Mucosa of descending colon (tissue), 3 donors: ENCODE measurements at places on chromosomes 3 and 15.

GRCh38 chr3:156997351-156997750 lies 162.6 kb downstream of the CCNL1 start:
- no peak for DNase-seq

- DNase-seq, result no peak
These were observed 12.4 kb downstream of the GYG1 start for GRCh38 chr3:149003653-149004305.

DNA sequence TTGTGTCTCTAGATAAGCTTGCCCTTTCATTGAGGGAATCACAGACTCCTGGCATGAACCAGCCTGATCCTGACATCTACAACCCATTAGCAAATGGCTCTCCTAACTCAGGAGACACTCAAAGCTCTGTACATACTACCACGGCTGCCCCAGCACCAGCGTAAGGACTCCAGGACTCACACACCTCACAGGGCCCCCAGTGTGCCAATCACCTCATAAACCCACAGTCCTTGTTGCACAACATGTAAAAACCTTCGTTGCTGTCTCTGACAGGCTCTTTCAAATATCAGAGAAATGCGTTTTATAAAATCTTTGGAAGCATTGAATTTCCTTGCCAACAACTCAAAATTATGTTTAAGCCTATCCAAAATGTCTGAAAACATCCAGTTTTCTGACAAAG lies 7.3 kb downstream of the FYCO1 start:
- DNase-seq, result no peak

GRCh38 chr3:117630469-117630868 lies 920.9 kb downstream of the TUSC7 start:
- no peak for DNase-seq

DNA sequence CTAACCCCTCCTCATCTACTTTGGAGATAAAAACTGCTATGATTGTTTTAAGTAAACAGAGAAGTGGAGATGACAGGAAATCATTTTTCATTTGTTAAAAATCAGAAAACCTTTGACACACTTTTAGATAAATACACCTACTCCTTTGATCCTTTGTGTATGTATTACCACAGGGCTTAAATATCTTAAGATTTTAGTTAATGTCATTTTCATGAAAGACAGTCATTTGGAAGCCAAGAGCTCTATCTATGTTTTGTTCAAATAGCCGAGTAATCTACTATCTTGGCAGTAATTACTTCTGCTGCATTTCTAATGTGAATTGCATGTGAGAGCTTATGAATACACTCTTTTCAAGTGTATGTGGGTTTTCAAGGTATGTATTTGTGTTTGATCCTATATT lies 2.0 kb downstream of the ARPP21 start:
- DNase-seq, result no peak

DNA sequence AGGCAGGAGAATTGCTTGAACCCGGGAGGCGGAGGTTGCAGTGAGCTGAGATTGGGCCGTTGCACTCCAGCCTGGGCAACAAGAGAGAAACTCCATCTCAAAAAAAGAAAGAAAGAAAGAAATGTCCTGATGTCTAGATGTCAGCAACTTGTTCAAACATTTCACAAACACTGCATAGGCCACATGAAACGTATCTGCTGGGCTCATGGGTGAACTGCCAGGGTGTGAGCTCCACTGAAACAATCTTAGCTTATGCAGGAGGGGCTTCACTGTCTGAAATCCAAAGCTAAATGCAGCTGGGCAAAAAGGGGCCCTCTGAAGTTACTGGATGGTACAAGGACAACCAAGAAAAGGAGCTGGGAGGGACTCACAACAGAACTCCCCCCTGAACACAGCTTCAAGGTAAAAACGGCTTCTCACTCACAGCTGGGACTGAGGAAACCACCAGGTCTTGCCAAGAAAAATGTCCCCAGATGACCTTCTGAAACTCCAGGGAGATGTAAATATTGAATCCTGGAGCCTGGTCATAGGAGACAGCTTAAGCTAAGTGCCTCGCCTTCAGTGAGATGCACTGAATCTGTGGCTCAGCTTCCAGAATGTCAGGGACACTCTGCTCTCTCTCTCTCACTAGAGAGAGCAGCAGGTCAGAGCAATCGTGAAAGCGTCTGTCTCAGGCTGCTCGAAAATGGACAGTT lies 31.9 kb downstream of the SEC61A1 start:
- no peak for DNase-seq

DNA sequence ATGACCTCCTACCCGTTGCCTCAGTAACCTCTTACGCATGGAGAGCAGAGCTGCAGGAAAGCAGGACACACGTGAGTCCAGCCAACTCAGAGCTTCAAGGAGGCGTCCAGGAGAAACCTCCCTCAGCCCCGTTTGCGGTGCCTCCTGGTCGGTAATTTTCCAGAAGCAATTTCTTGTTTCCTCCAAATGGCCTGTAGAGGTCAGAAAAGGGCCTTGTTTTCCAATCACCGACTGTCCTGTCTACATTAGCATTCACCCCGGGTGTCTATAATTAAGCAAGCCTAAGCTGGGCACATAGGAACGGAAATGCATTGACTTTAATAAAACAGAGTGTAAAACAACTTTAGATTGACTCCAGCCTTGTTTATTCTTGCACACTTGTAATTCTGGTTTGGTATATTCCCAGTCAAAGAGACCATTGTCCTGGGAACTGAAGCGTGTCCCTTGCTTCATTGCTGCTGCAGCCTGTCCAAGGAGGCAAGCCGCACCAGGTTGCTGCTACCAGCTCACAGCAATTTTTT lies 836.2 kb downstream of the AGBL1 start:
- DNase-seq, result no peak

DNA sequence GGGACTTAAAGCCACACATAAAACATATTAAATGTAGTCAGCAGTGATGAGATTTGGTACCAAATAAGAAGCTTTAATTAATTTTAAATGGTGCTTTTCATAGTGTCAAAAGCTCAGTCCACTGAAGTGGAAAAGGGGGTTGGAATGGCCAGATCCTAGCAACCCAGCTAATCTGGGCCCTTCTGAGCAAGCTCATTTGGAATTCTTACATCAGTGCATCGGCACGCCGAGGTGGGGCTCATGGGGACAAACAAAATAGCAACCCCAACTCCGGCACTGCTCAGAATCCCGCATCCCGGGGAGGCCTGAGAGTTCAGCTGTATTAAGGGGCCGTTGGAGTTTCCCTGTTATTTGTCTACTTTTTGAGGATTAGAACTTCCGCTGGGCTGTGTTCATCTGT lies 526.4 kb downstream of the SOX2 start:
- no peak for DNase-seq

DNA sequence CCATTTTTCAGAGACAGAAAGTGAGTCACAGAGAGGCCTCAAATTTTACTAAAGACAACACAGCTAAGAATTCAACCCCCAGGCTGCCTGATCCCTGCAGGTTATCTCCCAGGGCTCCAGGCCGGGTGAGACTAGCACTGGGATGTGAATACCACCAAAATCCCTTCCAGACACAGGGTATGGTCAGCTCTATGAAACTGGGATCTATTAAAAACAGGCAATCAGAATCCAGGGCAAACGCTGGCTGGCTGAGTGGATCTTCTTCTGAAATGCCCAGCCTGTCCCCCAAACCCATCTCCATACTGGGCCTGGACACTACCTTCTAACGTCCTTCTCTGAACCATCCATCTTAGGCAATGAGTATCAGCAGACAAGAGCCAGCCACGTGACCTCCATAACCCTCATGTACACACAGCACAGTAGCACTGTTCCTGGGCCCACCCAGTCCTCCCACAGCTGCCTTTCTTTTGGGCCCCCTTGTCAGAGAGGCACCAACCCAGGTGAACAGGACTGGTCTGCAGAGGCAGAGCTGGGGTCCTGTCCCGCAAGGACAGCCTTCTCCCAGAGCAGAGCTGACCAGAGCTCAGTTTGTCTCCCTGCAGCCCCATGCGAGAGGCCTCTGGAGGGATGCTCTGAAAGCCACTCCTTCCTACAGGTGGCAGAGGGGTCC lies 1.9 kb downstream of the RAB6B start:
- no peak for DNase-seq

GRCh38 chr3:191399918-191400317 lies 61.0 kb upstream of the PYDC2 start:
- no peak for DNase-seq

DNA sequence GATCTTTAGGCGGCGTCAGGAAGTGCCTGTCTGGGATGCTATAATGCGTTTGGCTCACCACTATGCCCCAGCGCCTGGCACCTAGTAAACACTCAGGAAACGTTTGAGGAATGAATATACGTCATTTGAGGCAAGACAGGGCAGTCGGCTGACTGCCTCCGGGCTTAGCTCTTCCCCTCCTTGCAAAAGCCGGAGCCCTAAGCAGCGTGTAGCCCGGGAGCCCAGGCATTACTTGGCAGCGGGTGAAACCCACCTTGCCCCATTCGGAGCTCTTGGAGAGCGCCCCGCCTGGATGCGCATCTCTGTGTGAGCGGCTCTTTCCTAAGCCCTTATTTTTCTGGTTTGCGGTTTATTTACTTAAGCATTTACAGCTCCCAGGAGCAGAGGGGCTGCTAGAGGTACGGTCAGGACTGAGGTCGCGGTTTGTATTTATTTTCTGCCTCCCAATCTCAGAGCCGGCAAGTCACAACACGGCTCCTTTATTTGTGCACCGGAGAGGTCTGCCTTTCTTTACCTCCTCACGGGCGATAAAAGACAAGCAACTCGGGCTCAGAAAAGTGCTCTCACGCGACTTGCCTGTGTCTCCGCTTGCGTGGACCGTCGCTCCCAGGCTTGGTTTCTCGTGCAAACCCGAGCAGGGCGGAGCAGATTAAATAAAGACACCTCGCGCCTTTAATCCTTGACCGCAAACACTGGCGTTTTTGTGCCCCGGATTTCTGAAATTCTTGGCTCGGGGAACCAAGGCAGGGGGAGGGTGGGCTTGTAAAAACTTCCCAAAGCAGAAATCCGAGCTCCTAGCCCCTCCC lies 737 bp upstream of the ITPR1 start:
- peak; percentile 74 for DNase-seq

GRCh38 chr3:66816090-66816761 lies 181.9 kb upstream of the KBTBD8 start:
- no peak for DNase-seq

DNA sequence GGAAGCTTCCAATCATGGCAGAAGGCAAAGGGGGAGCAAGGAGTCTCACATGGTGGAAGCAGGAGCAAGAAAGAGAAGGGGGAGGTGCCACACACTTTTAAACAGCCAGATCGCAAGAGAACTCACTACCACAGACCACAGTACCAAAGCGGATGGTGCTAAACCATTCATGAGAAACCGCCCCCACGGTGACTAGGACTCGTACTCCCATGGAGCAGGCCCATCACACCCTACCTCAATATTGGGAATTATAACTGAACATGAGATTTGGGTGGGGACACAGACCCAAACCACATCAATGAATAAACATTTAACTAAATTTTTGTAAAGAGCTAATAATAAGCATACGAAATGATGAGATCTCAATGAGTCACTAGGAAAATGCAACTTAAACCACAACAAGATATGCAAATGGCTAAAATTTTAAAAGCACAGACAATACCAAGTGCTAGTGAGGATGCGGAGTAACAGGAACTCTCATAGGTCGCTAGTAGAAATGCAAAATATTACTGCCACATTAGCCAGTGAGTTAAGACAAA lies 10.0 kb downstream of the MRPS25 start:
- DNase-seq, result no peak
